T-helper 2 cell (primary cell): ENCODE measurements at places on chromosomes 13 and 19.

GRCh38 chr19:52464798-52465470 lies 11.6 kb downstream of the ZNF578 start:
- no peak for DNase-seq

GRCh38 chr13:34344816-34345215 lies 526.9 kb downstream of the RFC3 start:
- DNase-seq, result no peak

- no peak for DNase-seq
Observed at GRCh38 chr13:110114316-110114715, 192.6 kb downstream of the COL4A1 start.

GRCh38 chr13:98792785-98793495 lies 40.5 kb upstream of the SLC15A1 start:
- DNase-seq, result no peak

GRCh38 chr13:92224052-92224821 lies 825.8 kb downstream of the GPC5 start:
- DNase-seq, result no peak

GRCh38 chr13:77833331-77833863 lies 85.2 kb downstream of the EDNRB start:
- no peak for DNase-seq

DNA sequence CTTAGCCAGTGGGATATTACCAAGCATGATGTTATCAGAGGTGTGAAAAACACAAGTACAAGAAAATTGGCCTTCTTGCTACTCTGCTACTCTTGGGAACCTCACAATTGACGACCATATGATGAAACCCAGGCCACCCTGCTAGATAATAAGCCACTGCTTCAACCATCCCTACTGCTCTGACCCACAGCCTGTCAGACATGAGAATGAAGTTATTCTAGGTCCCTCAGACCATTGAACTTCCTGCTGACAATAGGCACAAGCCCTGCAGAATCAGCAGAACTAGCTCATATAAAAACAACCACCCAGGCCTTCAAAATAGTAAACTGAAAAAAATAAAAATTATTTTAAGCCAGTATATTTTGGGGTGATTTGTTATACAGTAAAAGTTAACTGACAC lies 559.9 kb downstream of the KCTD12 start:
- no peak for DNase-seq
